ENCODE measurements at places on chromosomes 3 and 15. TPM values are rescaled to one million over a fixed set of nuclear protein-coding genes. Genes with fewer than 3 reads are reported as not detected.

DNA sequence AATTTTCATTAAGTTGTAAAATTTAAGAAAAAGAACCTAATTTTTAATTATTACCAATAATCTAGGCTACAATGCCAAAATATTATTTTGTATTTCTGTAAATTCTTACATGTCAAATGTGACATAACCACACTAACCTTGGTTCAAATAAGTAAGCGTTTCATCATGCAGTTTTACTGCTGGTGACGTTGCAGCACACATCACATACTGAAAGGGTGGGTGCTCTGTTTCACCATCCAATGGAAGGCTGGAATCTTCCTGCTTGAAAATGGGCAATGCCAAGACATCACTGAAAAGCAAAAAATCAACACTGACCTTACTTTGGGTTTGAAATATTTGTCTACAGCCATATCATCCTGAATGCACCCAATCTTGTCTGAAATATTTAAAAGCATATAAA is 14.8 kb downstream of the UBP1 start:
- no peak for DNase-seq

- no peak for DNase-seq
Measured at GRCh38 chr3:71063773-71064290, 519.7 kb downstream of the FOXP1 start.

DNA sequence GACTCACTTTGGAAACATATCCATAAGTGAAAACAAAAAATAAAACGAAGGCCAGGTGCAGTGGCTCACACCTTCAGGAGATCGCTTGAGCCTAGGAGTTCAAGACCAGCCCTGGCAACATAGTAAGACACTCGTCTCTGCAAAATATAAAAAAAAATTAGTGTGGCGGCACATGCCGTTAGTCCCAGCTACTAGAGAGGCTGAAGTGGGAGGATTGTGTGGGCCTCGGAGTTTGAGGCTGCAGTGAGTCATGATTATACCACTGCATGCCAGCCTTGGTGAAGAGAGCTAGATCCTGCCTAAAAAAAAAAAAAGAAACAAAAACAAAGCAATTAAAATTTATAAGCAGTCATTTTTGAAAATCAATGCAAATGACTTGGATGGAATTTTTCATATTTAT is 54.7 kb upstream of the NANOGP8 start:
- DNase-seq: no peak

- no peak for DNase-seq
Measured at GRCh38 chr15:66483131-66483566, 14.4 kb downstream of the SNAPC5 start.

GRCh38 chr3:187968883-187969580 is 184.9 kb upstream of the LPP start:
- no peak for DNase-seq

DNA sequence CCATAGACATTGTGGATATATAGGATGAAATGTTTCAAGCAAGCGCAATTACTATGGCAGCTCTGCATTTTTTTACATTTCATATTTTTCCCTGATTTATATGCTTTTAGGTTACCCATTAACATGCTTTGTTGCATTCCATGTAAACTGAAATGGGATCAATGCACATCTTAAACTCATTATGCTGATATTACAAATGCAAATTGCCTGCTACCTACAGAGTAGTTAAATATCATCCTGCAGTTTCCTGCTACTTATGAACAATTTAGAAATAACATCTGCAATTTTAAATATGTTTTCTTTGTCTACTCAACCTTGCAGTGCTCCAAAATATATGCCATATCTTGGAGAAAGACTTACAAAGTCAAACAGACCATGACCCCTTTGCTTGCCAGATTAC is 526.9 kb upstream of the NECTIN3 start:
- no peak for DNase-seq

- DNase-seq: no peak
Measured at GRCh38 chr3:101146946-101147345, 153.7 kb upstream of the ABI3BP start.

DNA sequence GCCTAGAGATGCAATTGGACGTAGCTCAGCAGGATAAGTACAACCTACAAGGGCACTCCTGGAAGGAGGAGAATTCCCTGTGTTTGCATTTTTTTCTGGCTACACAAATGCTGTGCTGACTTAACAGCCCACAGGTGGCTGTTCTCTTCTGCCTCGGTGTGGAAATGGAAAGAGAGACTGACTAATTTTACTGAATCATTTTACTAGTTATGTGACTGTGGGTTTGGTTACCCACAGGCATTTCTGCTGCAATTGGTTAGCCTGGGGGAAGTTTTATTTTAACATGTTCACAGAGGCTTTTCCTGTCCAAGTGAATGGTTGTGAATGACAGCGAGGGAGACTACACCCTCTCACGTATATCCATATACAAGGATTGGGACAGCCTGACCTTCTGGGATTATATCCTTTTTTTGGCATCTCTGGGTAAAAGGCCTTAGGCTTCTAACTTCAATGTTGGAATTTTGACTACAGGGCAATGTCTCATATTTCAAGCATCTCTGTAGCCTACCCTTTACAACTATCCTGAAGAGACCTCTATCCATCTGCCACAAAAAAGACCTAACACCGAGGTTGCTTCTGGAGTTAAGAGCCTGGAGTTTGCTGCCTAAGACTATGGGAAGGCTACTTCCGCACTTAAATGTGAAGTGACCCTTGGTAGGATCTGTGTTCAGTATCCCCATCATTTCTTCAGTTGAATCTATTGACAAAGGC is 67.2 kb upstream of the TP63 start:
- no peak for DNase-seq

DNA sequence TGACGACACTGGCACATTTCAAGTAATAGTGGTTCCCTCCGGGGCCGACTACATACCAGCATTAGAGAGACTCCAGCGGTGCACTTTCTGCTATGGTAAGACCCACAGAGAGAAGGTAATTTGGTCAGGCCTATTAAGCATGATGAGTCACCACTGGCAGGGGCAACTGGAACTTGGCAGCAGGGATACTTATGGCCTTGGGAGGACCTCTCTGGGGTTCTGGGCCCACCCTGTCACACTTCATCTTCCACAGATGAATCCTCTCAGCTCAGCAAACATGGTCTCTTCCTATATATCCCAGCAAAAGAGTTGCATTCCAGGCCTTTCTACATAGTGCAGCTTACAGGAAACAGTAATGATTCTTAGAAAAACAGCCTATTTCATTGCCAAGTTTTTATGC is 88.0 kb downstream of the PIK3R4 start:
- DNase-seq: no peak

DNA sequence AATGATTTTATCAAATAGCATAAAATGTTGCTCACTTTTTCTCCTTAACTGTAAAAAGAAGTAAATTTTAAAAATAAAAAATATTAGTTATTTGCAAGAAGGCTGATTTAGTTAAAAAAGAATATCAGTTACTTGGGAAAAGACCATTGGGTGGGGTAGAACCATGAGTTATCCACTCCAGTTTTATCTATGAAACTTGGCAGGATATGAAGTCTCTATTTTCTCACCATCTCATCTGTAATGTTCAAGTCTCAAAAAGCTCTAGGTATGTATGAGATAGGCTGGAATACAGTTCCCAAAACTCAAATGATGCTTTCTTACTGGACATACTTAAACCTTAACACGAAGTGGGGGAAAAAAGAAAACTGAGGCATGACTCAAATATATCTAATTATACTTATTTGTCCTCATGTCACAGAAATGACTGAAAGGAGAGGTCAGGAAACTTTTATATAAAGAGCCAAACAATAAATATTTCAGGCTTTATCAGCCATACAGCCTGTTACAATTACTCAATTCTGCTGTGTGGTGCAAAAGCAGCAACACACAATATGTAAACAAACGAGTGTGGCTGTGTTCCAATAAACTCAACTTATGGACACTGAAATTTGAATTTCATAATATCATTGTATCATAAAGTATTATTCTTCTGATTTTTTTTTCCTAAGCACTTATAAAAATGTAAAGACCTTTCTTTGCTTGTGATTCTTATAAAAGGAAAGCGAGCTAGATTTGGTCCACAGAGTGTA is 131.8 kb downstream of the TBL1XR1 start:
- no peak for DNase-seq

DNA sequence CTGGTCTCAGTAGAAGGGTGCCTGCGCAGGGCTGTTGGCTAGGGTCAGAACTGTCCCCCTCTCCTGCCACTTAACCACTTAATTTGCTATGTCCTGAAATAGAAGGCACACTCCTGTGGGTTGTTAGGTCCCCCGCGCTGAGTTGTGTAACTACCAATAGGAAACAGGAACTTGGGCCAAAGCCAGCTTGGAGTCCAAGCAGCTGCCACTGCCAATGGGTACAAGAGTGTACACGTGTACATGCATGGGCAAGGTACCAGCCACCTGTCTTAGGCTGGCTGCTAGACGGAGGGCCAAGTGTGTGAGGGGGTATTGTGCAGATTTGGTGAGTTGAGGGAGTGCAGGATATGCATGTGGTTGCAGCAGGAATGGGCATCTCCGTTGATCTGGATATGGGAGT is 29.7 kb upstream of the POLG start:
- DNase-seq: no peak

DNA sequence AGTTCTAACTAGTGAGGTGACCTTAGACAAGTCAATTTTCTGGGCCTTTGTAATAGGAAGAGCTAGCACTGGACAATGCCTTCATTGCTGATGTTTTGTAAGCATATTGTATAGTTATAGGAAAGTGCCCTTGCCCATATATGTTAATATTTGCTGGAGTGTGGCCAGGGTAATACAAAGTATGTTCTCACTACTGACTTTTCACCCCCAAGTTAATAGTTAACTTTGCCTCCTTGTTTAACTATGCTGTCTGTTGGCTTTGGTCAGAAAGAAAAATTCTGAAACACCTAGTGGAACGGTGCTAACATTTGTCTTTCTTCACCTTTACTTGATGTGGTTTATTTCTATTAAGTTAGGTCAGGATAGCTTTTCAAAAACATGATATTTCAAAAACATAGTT is 287.4 kb upstream of the CTNNB1 start:
- no peak for DNase-seq

DNA sequence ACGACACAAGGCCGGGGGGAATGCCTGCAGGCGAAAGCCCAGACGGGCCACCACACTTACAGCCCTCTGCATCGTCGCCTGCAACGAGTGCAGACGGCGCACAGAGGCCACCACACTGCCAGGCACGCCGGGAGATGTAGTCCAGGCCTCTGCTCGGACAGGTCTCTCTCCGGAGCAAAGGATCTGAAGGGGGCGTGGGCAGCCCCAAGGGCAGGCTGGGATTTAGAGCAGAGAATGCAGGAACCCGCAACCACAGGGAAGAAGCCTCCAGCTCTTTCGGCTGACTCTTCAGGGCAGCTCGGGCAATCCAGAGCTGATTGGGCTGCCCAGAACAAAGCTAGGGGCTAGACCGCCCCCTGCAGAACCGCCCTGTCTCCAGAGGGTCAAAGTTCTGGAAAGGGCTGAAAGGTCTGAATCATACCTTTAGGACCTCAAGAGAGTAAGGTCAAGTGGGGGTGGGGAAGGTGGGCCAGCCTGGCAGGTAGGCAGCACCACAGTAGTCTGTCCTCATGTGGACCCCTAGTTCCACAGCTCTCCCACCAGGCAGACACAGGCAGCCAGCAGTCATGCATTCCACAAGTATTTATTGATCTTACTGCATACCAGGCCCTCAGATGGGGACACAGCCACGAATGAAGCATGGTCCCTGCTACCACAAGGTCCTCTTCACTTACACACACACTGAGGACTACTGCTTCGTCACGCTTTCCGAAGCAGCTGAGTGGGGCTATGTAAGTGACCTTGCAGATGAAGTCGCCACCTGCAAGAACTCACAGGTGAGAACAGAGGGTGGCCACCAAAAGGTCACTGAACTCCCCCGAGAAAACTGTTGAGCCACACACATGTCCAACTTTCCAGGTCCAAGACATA is at the start of gene AMT:
Gene AMT, minus strand, starts transcription at position 95 of the 870 bp plus-strand sequence. Its CDS starts 23 bp downstream, at position 72.
- no peak for DNase-seq

Gene TEX55
- not detected for total RNA-seq

Gene LDHAL6B
- not detected for total RNA-seq

Gene CNBP
- total RNA-seq: 187 TPM

Gene STARD5
- 1.4 TPM for total RNA-seq

Gene CCNB2
- total RNA-seq: 22.3 TPM

Gene HACL1
- 22.9 TPM for total RNA-seq

Gene EPHA6
- total RNA-seq: not detected

Gene B3GNT5
- total RNA-seq: 50.9 TPM

Gene FOXB1
- not detected for total RNA-seq

Gene TERC
- total RNA-seq: 69.2 TPM
